ENCODE measurements at places on chromosomes 12 and 14.

GRCh38 chr14:50768680-50769079 is 62.3 kb downstream of the NIN start:
- DNase-seq: no peak

DNA sequence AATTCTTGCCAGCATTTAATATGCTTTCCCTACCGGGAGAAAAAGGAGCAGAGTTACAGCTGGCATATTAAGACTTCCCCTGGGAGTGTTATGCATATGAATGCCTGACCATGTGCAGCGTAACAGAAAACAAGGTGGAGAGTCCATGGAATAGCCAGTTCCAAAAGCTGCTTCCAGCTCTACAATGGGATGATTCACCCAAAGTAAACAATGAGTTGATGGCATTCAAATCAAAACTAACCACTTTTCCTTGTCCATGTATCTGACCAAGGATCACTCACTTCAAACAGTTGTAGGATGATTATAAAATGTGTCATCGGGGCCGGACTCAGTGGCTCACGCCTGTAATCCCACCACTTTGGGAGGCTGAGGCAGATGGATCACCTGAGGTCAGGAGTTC is 48.1 kb upstream of the BICDL1 start:
- DNase-seq: peak; percentile 1

DNA sequence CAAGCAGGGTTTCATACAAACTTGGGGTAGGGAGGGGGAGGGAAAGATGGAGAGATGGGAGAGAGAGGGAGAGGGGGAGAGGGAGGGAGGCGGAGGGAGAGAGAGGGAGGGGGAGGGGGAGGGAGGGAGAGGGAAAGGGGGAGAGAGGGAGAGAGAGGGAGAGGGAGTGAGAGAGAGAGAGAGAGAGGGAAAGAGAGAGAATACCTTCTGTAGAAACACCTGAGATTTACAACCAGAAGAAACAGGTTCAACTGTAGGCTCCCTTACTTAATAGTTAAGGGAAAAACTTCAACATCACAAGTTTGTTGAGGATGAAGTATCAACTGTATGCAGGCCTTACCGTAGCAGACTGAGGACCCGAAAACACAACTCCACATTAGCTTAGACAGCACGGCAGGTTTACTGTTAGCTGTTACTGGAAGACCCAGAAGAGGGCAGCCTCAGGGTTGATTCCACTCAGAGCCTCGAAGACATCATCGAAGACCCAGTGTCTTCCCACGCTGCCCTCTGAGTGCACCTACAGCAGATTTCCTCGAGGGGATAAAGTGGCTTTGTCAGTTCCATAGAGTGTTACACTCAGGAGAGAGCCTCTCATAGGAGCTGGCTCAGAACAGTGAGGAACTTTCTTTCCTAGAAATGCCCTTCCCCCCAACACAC is 72.4 kb downstream of the NT5DC3 start:
- no peak for DNase-seq

GRCh38 chr14:41235466-41235865 is 371.2 kb upstream of the LRFN5 start:
- DNase-seq: no peak

DNA sequence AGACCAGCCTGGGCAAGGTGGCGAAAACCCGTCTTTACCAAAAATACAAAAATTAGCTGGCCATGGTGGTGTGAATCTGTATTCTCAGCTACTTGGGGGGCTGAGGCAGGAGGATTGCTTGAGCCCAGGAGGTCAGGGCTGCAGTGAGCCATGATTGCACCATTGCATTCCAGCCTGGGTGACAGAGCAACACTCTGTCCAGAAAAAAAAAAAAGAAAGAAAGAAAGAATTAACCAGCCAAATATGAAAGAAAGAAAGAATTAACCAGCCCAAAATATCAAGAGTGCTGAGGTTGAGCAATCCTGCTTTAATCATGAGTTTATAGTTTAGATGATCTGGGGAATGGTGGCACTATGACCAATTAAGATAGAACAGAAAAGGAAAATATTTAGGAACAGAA is 3.5 kb upstream of the ACTN1 start:
- no peak for DNase-seq

DNA sequence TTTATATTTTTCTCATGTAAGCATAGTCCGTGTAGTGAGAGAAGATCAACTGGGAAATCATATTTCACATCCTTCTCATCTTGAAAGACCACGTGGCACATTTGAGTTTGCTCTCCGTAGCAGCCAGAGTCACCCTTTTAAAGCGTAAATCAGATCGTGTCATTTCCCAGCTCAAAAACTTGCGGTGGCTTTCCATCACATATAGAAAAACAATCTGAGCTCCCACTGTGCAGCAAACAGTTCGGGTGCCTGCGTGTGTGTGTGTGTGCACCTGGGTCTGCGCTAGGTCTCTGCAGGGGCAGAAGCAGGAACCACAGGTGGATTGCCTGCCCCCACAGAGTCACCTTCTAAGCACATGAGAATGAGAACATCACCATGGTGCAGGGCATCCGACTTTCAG is 338.2 kb downstream of the TRHDE start:
- no peak for DNase-seq

GRCh38 chr14:66477567-66477966 is 8.6 kb upstream of the CCDC196 start:
- DNase-seq: no peak

DNA sequence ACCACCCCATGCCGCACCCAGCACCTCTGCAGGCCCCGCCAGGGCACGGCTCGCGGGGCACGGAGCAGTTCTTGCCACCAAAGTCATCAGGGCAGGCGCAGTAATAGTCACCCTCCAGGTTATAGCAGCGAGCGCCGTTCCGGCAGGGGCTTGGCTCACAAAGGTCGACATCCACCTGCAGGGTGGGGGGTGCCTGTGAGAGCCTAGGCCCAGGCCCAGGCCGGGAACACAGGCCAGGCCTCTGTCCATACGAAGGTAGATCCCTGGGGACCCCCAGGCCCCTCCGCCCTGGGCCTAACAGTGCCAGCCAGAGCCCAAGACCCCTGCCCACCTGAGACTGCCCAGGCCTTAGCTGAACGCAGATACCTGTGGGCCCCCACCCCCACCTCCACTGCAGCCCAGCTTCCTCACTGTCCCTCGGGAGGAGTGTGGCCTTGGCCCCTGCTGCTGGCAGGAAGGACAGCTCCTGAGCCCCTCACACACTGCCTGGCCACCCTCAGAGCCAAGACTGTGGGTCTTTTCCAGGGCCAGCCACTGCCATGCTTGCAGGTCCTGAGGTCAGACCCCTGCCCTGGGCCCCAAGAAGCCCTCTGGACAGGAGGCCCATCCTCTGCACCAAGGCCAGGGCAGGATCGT is 19.3 kb downstream of the JAG2 start:
- DNase-seq: no peak

- DNase-seq: no peak
Measured at GRCh38 chr12:66598079-66598478, 80.8 kb downstream of the GRIP1 start.

DNA sequence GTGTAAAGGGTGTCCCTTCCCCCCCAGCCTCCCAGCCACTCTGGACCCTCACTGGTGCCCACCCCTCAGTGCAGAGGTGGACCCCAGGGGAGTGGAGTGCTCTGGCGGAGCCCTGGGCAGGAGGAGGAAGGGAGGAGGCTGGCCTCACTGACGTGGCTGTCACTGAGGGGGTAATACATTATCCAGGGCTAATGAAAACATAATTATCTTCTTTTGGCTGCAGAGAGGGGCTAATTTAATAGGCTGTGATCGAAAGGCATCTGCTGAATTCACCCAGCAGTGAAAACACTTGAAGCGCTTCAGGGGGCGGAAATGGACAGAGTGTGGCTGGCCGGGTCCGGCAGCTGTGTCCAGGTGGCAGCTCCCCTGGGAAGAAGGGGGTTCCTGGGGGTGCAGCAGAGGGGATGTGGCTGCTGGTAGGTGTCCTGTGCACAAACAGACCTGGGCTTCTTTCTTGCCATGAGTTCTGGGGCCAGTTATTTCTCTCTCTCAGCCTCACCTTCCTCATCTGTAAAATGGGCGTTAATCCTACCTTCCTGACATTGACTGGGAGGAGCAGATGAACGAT is 3.7 kb upstream of the NOS1 start:
- no peak for DNase-seq

- DNase-seq: no peak
Measured at GRCh38 chr14:37637341-37637740, 41.9 kb downstream of the TTC6 start.

- DNase-seq: no peak
Measured at GRCh38 chr12:113837528-113838296, 128.4 kb downstream of the RBM19 start.

- DNase-seq: no peak
Measured at GRCh38 chr12:14171106-14171505, 189.7 kb upstream of the GRIN2B start.

DNA sequence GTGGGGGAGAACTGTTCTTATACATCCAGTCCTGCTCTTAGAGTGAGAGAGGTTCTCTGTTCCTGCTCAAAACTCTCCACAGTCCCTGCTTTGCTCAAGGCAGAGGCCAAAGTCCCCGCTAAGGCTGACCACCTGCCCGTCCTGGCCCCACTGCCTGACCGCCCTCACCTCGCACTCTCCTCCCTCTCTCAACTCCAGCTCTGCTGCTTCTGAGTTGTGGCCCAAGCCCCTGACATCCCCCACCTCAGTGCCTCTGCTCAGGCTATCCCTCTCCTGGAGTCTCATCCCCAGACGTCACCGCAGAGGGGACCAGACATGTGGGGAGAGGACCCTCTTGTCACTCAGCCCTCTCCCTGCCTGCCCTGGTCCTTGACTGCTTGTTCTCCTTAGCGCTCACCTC is 110.6 kb downstream of the CALM1 start:
- DNase-seq: no peak

- no peak for DNase-seq
Measured at GRCh38 chr12:27355979-27356378, 23.3 kb downstream of the BMAL2 start.

DNA sequence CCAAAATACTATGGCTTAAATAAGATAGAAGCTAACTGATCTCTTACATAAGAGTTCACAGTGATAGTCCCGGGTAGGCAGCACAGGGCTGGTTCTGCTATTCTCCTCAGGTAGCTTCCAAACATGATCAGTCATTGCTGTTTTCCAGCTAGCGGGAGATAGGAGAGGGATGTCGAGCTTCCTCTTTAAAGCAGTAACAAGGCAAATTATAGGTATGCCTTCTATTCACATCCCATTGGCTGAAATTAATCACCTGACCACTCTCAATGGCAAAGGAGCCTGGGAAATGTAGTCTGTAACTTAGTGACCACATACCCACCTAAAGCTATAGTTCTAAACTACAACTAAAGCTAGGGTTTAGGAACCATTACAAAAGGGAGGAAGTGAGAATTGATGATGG is 34.5 kb upstream of the VRK1 start:
- DNase-seq: no peak

GRCh38 chr14:102075155-102075554 is 11.7 kb downstream of the HSP90AA1 start:
- no peak for DNase-seq

DNA sequence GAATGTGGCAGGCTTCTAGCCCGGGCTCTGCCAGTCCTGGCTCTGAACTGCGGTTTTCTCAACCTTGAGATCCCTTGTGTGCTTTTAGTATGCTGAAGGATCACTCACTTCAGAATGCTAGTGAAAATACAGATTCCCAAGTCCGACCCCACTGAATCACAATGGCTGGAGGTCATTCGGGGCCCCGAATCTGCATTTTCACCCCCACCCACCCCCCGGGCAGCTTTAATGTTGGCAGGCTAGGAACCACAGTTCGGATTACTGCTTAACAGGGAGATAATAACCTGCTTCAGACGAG is 573 bp upstream of the SUSD6 start:
- no peak for DNase-seq

GRCh38 chr12:79191391-79191790 is 326.8 kb downstream of the SYT1 start:
- no peak for DNase-seq

GRCh38 chr14:93778453-93778852 is 9.8 kb downstream of the PRIMA1 start:
- no peak for DNase-seq

DNA sequence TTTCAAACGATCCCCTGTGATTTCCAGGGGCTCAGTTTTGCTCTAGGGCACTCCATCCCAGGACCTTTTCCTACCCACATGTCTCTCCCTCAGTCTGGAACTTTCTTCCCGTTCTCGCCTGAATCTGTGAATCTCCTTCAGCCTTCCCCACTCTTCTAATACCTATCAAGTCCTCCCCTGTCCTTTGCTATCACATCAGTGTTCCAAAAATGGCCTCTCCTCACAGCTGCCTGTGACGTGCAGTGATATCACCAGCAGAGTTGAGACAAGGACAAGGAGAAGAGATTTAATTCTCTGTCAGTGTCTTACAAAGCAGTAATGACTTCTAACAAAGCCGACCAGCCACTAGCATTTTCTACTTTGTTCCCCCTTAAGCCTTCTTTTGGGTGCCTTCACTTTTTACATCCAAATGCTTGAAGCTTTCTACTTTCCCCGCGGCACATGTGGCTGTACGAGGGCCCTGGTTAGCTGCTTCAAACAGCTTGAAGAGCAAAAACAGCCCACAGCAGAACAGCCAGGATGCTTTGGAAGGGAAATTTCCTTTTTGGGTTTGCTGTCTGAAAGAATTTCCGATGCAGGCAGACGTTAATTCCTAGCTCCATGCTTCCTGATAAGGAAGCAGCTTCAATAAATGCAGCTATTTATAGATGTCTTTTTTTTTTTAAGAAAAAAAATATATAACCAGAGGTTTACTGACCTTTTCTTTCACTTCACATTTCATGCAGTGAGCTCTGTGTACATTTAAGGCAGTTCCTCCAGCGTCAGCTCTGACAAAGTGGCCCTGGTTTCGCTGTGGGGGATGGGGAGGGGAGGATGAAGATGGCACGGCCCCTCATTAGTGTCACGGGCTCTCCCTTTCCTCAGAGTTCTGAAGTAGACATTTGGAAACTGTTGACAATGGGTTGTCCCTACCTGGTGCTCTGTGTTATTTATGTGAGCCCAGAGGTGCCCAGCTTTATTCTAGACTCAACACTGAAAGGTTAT is 109.3 kb downstream of the ETV6 start:
- DNase-seq: no peak

- peak; percentile 85 for DNase-seq
Measured at GRCh38 chr14:93688239-93688666, 100.0 kb downstream of the PRIMA1 start.

- no peak for DNase-seq
Measured at GRCh38 chr14:55781046-55781445, 201.0 kb downstream of the KTN1 start.

GRCh38 chr14:54749180-54749579 is 153.4 kb downstream of the GCH1 start:
- no peak for DNase-seq

GRCh38 chr14:34665785-34666435 is 36.0 kb upstream of the SNX6 start:
- no peak for DNase-seq

DNA sequence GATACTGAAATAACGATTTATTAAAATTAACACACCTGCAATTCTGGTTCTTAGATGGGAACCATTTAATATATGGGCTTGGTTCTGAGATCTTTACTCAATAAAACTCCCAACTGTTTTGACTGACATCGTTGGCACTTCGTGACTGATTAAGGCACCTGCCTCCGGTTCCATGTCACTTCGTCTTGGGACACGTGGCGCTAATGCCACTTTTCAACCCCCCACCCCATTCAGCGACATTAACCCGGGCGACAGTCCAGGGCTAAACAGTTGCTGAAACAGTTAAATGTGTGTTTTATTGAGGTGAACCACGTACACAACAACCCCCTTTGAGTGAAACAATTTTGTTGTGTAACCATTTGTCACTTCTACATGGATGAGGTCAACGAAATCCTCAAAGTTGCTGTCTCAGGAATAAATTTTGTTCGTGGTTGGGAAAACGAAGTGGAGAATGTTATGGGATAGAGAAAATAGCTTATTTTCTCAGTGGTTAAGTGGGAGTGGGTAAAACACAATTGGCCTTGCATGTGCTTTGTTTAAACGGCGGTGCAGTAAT is 9.9 kb upstream of the SLC38A2 start:
- DNase-seq: no peak

Data from H1 (cell line).